HepG2 (cell line): ENCODE measurements at places on chromosomes 4 and X. TPM values are rescaled to one million over a fixed set of nuclear protein-coding genes. Genes with fewer than 3 reads are reported as not detected.

The OPHN1 gene
- total RNA-seq, result 1.7 and 29.5 TPM in 2 replicates

The OPRPN gene
- total RNA-seq, result not detected in 2 replicates

- no peak for DNase-seq
Measured at GRCh38 chr4:169283114-169283509, 12.4 kb upstream of the SH3RF1 start.

GRCh38 chr4:112184438-112184837, 39.2 kb downstream of the FAM241A start:
- DNase-seq, result no peak

The BEND4 gene
- not detected in 2 replicates for total RNA-seq

DNA sequence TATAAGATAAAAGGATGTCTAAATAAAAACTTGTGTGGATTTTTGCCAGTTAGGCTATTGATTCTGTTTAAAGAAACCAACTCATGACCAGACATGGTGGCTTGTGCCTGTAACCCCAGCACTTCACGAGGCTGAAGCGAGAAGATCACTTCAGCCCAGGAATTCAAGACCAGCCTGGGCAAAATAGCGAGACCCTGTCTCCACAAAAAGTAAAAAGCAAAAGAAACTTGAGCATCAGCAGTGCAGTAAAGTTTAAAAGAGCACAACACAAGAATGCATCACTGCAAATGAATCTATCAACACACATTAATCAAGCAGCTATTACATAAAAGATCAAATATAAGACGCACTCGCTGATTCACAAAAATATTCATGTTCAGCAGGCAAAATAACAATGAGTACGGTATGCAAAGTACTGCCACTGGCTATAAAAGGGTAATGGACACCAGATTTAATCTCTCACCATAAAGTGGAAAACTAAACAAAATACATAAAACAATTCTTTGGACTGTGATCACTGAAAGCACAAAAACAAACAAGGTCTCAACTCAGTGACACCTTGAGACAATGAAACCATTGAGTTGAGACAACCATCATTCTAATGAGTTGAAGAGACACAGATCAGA, 41.3 kb downstream of the LRBA start:
- DNase-seq, result peak; percentile 88

DNA sequence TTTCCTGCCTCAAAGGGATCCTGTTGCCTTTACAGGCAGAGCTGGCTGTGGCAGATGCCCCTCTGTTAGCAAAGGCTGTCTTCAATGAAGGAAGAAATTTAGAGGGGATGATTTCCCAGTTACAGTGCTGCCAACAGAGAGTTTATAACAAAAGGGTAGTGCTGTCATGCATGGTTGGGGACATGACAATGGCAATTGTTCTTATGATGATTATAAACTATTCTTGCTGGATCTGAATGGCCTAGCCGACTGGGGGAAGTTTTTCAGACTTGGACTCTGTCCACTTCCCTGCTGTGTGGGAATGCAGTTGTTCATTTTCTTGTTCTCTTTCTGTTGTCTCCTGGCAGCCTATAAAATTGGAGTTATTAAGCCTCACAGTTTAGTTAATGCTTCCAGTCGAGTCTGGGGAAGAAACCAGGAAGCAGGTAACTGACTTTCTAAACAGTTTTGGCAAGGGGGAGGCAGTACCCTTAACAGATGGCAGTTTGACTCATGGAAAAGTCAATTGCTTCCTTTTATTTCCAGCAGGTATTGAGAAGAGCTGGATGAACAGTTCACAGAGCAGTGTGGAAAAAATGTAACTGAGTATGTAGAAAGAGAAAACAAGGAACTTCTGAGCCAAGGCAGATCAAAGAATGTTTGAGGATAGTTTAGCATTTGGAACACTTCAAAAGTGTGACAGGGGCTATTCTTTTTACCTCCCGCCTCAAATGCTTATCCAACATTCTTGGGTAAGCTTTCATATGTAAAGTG, 582.6 kb downstream of the RAPGEF2 start:
- no peak for DNase-seq
